Thoracic aorta endothelial cell (primary cell): ENCODE measurements at places on chromosomes 3 and 15. TPM values are rescaled to one million over a fixed set of nuclear protein-coding genes. Genes with fewer than 3 reads are reported as not detected.

Gene CD200R1
- total RNA-seq, result 0.07 TPM in 1 of 2 replicates, not detected in the other

Gene CAMK1
- total RNA-seq, result 35.9 and 43.8 TPM in 2 replicates

Gene GOLGA6D
- total RNA-seq, result under 0.01 TPM in 1 of 2 replicates, not detected in the other

Gene CXCR6
- not detected in 2 replicates for total RNA-seq

Gene MAP3K13
- 18.6 and 25.8 TPM in 2 replicates for total RNA-seq

Gene HTR3D
- total RNA-seq, result not detected in 2 replicates

Gene LEO1
- 30.7 and 39.0 TPM in 2 replicates for total RNA-seq

Gene LARP6
- total RNA-seq, result 12.9 and 20.9 TPM in 2 replicates

Gene GPR160
- total RNA-seq, result 3.0 and 5.3 TPM in 2 replicates

Gene OR5K2
- total RNA-seq, result not detected in 2 replicates

Gene PRR23E
- not detected in 2 replicates for total RNA-seq

Gene SLC12A8
- total RNA-seq, result 0.29 and 0.80 TPM in 2 replicates

Gene APOD
- total RNA-seq, result 2.8 and 6.8 TPM in 2 replicates

Gene KCNMB2
- total RNA-seq, result not detected in 2 replicates

Gene GOLGA6L6
- not detected in 2 replicates for total RNA-seq

Gene CELSR3
- 0.27 and 0.29 TPM in 2 replicates for total RNA-seq

Gene ADGRG7
- total RNA-seq, result not detected in 2 replicates

Gene TBL1XR1
- total RNA-seq, result 146 and 193 TPM in 2 replicates

Gene CCR9
- not detected in 2 replicates for total RNA-seq

Gene CADPS
- not detected in 2 replicates for total RNA-seq

Gene CSTA
- total RNA-seq, result not detected in 2 replicates
